ENCODE measurements at places on chromosomes 11 and 22.

GRCh38 chr11:57566005-57566904 lies 1.2 kb downstream of the UBE2L6 start:
- DNase-seq = peak; percentile 59

DNA sequence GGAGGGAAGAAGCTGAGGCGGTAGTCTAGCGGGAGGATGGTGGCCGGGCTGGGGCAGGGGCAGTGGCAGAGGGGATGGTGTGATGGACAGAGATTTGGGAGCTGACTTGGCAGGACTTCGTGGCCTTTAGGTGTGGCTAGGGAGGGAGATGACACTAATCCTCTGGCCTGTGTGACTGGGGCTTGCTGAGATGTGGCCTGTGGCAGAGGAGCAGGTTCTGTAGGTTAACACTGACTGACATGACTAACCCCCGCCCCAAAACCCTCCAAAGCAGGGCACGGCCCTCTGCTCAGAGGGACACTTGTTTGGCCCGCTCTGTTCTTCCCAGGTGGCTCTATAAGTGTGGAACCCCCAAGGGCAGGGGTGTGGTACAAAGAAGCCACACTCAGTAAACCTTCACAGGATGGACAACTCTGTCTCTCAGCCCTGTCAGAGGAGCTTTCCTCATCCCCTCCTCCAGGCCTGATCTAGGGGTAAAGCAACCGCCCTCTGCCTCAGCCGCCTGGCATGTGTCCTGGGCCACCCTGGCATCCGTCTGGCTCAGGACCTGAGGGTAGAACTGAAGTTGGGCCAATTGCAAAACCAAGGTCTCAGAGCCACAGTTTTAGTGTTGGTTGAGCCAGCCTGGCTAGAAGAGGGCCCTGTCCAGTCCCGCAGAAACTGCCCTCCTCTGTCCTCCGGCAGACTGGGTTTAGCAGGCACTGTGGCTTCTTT lies 15.6 kb downstream of the TOM1 start:
- DNase-seq = no peak

DNA sequence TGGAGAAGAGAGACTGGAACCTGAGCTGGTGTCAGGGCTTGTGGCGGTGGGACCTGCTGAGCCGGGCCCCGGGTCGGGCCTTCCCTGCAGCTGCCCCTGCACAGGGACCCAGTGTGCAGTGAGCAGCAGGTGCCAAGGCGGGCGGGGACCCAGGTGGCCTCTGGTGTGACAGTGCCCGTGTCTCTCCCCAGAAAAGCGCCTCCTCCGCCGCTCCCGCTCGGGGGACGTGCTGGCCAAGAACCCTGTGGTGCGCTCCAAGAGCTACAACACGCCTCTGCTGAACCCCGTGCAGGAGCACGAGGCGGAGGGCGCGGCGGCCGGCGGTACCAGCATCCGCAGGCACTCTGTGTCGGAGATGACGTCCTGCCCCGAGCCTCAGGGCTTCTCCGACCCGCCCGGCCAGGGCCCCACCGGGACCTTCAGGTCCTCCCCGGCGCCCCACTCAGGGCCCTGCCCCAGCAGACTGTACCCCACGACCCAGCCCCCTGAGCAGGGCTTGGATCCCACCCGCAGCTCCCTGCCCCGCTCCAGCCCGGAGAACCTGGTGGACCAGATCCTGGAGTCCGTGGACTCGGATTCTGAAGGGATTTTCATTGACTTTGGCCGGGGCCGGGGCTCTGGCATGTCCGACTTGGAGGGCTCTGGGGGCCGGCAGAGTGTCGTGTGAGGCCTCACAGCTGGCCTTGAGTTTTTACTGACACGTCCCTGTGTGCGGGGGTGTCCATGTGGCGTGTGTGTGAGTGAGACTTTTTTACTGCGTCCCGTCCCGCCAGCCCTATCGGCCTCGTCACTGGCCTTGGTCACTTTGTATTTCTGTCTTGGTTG lies 15.6 kb upstream of the ARHGAP8 start:
- no peak for DNase-seq

DNA sequence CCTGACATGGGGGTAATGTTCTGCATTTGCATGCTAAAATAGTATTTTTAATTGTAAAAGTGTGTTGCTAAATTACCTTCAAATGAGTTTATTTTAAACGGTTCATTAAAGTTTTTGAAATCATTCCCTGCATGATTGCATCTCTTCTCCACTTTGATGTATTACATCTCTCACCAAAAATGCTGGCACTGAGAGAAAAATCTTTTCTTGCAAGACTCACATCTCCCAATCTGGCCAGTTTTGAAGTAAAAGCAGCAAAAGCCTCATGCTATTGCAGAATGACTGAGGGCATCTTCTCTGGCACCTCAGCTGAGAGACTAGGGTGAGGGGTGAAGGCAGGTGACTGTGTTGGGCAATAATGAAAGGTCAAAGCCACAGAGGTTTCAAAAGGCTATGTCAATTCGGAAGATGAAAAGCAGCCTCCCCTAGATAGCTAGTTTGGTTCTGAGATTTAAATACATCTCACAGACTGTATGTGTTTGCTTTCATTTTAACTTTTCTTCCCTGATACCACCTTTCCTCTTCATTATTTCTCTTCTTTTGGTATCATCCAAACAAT lies 292.2 kb upstream of the RAG2 start:
- DNase-seq = no peak

GRCh38 chr11:37857726-37858125 lies 1259.7 kb upstream of the RAG2 start:
- no peak for DNase-seq

GRCh38 chr11:45809456-45810395 lies 4.8 kb downstream of the SLC35C1 start:
- no peak for DNase-seq

DNA sequence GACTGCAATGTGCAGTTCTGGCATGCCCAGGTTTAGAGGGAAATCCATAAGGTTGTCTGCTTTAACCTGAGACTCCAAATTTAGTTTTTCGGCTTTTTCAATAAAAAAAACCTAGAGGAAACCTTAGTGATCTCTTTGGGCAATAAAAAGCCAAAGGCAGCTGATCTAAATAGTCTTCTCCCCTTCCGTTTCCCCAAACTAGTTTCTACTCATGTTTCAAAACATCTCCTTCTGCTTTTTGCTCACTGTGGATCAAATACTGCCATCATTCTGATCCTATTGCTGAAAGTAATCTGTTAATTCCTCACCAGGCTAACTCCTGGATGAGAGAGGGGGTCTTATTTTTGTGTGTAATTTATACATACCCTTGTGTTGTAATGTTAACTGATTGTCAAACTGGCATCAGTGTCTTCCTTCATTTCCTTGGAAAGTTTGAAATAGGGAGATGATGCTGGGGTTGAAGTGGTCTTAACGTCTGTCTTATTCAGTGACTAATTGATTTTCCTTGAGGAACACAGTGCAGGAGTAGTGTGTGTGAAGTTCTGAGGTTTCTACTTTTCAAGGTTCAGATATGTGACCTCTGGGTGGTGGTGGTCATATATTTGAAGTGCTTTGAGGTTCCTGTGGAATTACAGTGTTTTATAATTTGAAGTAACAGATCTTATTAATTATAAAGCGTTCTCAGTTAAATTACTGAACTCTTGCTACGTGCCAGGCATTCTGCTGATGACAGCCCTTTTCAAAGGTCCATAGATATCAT lies 55.0 kb downstream of the ARHGAP42 start:
- no peak for DNase-seq

- DNase-seq = no peak
Observed at GRCh38 chr11:61916737-61917333, 531 bp downstream of the RAB3IL1 start.

- DNase-seq = no peak
Observed at GRCh38 chr11:121489823-121490222, 37.1 kb upstream of the SORL1-AS1 start.

GRCh38 chr11:10488934-10489691 lies 34.0 kb downstream of the AMPD3 start:
- no peak for DNase-seq

DNA sequence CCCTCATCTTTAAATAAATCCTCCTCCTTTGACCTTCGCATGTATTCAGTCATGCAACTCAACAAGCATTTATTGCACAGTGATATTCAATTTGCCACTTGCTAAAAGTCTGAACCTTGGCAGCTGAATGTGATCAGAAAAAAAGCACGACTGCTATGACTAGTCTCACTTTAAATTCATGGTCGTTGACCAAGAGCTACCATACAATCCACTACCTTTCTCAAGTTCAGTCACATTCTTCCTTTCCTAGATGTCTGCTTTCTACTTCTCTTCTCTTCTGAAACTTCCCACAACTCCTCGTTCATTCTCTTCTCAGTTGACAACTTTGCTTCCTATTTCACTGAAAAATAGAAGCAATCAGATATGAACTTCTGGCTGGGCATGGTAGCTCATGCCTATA lies 2.0 kb upstream of the SAA1 start:
- no peak for DNase-seq

- DNase-seq = no peak
Observed at GRCh38 chr11:69437001-69437875, 44.2 kb upstream of the LINC01488 start.

DNA sequence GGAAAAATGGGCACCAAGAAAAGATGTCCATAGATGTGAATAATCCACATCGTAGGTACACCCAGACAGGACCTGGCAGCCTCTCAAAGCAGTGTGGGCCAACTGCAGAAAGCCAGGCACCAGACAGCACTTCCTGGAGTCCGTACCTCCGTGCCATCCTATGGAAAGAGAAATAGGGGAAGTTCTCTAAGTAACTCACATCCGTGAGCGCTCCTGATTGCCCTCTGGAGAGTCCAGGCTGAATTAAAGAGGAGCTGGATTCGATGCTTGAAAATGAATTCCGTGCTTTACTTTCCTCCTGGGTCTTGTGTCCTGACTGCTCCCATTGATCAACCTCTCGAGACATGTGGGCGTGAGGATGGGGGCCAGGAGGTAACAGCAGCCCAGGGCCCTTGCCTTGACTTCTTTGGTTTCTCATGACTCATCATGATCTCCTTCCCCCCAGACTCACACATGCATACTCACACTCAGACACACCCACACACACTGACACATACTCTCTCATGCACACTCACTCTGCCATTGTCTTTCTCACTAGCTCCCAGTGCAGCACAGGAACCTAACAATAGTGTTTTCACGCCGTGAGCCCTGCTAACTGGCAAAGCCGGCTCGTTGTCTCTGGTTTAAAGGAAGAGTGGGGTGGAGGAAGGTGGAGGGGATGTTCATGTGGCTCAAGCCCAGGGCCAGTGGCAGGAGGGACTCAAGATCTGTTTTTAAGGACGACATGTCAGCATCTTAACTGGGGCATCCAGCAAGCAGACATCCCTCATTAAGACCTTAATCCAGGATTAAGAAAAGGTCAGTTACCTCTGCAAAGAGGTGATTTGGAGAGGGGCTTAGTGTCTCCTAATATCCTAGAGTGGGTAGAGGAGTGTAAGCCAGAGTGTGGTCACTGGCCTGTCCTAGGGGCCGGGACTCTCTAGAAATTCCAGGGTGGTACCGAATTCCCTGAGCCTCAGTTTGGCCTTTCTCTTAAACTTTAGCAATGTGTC lies 104.2 kb downstream of the SCN3B start:
- no peak for DNase-seq

- no peak for DNase-seq
Observed at GRCh38 chr22:32232191-32232830, 22.8 kb downstream of the SLC5A4 start.

- no peak for DNase-seq
Observed at GRCh38 chr11:14386895-14387480, 28.0 kb upstream of the RRAS2 start.

DNA sequence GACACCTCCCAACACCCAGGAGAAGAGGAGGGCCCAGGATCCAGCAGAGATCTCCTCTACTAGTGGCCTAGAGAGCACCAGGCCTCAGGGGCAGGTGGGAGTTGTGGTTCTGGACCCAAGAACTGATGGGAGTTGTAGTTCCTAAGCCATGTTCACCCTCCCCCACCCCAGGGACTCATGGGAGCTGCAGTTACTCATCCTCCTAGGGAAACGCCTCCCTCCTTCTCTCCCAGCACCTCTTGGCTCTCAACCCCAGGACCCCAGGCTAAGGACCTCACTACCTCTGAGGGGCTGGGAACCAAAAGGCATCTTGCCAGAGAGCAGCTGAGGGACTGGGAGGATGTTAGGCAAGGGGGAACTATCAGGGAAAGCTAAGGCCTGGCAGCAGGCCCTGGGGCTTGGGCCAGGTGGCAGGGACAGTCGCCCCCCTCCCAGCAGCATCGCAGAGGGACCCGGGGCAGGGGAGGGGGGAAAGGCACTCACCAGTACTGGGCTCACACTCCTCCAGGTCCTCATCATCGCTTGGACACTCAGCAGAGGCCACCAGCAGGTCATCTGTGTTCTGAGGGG lies 28.9 kb downstream of the SLC22A12 start:
- no peak for DNase-seq

DNA sequence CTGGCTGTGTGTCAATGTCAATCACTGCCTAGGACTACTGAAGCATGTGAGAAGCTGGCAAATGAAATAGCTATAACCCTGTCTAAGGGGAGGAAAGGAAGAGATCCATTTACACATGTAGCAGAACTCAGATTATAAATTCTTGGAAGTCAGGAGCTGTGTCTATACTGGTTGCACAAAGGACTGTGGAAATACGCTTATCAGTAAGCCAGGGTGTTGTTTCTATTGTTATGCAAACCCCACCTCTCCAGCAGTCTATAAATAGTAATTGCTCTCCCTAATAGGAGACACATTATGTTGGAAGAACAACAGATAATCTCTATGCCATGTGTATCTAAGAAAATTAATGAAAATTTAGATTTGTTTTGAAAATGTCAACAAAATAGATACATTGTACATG lies 693.4 kb upstream of the CCDC90B start:
- no peak for DNase-seq

DNA sequence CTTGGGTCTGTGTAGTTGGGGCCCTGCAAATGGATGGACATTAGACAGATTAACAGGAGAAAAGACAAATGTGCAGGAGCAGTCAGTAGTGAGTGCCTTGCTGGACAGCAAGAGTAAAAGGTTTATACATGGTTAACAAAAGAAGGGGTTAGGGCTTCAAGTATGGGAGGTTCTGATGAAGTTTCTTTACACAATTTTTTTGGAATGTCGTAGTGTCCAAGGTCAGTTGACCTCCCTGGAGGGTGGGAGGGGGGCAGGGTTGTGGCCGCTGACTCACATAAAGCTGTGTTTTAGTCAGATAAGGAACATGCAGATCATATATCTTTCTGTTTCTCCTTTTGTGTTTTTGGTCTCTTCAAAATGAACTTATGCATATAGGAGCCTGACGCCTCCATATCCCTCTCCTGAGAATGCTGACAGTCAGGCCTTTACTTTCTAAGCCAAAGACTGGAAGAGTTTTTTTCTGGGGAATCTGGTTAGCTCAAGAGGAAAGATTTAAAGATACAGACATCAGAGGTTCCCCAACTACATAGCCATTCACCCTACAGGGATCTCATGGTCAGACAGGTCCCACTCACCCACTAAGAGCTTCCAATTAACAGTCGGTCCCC lies 134.3 kb downstream of the NECTIN1 start:
- no peak for DNase-seq

GRCh38 chr11:35424157-35424940 lies 5.0 kb upstream of the SLC1A2 start:
- no peak for DNase-seq

- no peak for DNase-seq
Observed at GRCh38 chr22:17101475-17102296, 16.9 kb downstream of the IL17RA start.

GRCh38 chr22:24481641-24482040 lies 13.5 kb upstream of the UPB1 start:
- DNase-seq = no peak

- DNase-seq = no peak
Observed at GRCh38 chr11:125079151-125079877, 16.2 kb downstream of the SLC37A2 start.

- DNase-seq = no peak
Observed at GRCh38 chr11:28442131-28442530, 333.9 kb downstream of the METTL15 start.
